Caki2 (cell line): ENCODE measurements at places on chromosomes 3 and 15.

GRCh38 chr3:11273891-11274291 lies 1.7 kb downstream of the ATG7 start:
- no peak for DNase-seq

- DNase-seq = peak; percentile 39
These were observed 1138.4 kb downstream of the SI start for GRCh38 chr3:163939926-163940325.

- no peak for DNase-seq
These were observed 241.4 kb upstream of the EOMES start for GRCh38 chr3:27963519-27963918.

DNA sequence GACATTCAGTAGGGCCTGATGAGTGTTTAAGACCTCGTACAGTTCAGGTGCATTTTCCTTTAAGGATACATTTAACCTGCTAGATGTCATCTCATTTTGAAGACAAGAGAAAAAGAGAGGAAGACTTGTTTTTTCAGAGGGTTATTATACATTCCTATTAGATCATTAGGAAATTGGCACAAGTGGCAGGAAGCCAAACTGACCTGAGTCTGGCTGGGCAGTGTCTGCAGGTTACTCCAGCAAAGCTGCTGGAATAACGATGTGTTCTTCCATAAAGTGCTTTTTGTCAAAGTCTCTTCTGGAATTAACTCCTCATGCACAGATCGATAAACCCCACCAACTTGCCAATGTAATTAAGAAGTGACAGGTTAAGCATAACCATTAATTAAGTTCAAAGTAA lies 396.4 kb upstream of the TPRG1 start:
- no peak for DNase-seq

GRCh38 chr3:124774841-124775402 lies 44.7 kb downstream of the UMPS start:
- DNase-seq = no peak

- no peak for DNase-seq
These were observed 68.4 kb downstream of the TTC23 start for GRCh38 chr15:99180964-99181306.

- DNase-seq = no peak
These were observed 524.9 kb downstream of the ZNF385D start for GRCh38 chr3:21226086-21226485.
